Bone marrow (tissue), 2 donors: ENCODE measurements at places on chromosomes 12 and 14.

DNA sequence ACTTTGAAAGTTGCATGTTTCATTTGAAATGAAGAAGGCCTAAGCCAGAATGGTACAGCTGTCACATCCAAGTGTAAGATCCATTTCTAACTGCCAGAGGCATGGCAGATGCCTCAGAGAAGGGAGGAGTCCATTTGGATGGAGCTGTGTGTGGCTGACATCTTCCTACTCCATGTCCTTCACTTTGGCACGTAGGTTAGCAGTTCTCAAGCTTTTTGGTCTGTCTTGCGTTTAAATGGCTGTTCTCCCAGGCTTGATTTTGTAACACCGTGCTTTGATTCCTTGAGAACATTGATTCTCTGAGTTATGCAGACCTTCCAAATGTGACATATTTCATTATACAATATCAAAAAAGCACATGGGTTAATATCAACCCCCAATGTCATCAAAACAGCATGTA, 23.4 kb downstream of the EML1 start:
- DNase-seq: no peak

- peak; percentile 84 for DNase-seq
These were observed 34.4 kb downstream of the PROX2 start for GRCh38 chr14:74841230-74842207.

DNA sequence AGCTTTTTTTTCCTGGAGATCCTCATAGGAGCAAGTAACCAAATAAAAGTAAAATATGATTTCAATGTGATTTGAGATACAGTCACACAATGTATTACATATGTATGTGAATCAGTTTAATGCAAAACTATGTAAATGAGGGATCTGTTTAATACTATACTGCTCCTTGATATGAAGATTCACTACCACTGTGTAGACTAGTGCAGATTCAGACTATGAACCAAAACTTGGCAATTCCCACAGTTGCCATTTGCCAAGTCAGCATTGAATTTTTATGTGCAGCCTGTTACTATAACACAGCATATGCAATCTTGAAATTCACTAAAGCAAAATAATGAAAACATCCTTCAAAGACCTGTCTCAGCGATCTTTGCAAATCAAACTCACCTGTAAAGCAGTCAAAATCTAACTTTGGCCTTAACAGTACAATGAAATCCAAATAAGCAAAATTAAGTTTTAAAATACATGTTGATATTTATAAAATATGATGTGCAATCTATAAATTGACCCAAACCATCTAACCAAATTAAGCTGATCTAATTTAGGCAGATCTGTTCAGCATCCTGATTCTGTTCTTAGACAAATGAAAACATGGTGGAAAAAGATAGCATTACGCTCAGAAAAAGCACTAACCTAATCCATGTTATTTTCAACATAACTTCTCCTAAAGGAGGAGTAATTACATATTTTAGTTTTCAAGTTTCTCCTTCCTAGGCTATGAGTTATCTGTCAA, 25.5 kb upstream of the LMNTD1 start:
- DNase-seq: no peak

GRCh38 chr12:56373515-56373914, 10.9 kb upstream of the APOF start:
- no peak for DNase-seq

DNA sequence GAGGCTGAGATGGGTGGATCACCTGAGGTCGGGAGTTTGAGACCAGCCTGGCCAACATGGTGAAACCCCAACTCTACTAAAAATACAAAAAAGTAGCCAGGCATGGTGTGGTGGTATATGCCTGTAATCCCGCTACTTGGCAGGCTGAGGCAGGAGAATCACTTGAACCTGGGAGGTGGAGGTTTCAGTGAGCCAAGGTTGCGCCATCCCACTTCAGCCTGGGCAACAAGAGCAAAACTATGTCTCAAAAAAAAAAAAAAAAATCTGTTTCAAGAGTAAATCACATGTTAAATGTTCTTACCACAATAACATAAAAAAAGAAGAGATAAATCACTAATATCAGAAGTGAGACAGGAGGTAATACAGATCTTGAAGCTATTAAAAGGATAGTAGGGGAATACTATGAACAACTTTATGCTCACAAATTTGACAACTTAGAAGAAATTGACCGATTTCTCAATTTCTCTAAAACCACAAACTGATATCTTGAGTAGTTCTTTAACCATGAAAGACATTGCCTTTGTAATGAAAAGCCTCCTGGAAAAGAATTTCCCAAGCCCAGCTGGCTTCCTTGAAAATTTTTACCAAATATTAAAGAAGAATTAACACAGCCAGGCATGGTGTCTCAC, 37.7 kb downstream of the TAOK3 start:
- no peak for DNase-seq

- DNase-seq: no peak
These were observed 68.8 kb downstream of the SLC24A4 start for GRCh38 chr14:92391726-92392125.

DNA sequence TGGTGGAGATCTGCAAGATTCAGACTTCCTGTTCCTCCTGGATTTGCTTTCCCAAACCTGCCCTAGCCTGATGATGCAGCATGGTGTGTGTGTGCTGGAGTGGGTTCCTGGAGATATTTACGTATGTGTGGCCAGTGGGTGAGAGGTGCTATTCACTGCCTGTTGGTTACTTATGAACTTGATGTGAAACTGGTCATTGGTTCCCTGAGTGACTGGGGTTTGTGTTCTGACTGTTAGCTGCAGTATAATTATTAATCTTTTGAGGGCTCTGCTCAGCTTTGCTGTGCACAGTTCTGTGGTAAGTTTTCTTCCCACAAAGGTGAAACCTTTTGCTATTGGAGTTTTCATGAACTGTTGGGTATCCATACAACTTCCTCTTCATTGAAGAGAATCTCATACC, 541.8 kb upstream of the FBXO33 start:
- no peak for DNase-seq

DNA sequence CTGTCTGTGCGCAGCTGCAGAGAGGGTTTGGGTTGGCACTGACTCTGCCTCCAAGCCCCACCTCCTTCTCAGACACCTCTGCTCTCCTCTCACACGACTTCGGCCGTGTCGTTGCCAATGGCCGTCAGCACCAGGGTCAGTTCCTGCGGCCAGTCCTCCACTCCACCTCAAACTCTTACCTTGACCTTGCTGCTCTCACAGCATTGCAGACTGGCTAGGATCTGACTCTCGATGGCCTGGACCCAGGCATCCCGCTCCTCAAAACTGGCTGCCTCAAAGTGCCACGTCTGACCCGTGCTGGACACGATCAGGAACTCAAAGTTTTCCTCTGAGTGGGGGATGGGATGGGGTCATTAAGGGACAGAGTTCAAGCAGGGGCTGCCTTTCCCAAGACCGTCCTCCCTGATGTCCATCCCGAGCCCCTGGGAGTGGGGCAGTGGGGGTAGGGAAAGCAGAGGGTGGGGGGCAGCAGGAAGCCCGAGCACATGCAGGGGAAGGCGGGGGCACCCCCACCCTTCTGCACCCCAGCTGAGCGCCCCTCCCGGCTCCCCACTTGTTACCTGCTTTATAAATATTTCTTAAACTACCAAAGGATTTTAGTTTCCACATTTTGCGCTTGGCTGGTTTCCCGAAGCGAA, 10.7 kb downstream of the AGAP2 start:
- DNase-seq: no peak

- DNase-seq: no peak
These were observed 20.6 kb upstream of the RIN3 start for GRCh38 chr14:92493024-92493423.

- DNase-seq: peak; percentile 28
These were observed 9.2 kb downstream of the CD69 start for GRCh38 chr12:9751204-9752144.

GRCh38 chr12:50185970-50186663, 18.9 kb upstream of the CERS5 start:
- DNase-seq: no peak

GRCh38 chr14:75155169-75155568, 21.2 kb downstream of the TMED10 start:
- no peak for DNase-seq

GRCh38 chr14:88481059-88481458, 73.7 kb downstream of the PTPN21 start:
- no peak for DNase-seq

GRCh38 chr12:116820064-116820656, 61.1 kb downstream of the HRK start:
- DNase-seq: no peak

GRCh38 chr12:82473111-82473754, 114.9 kb downstream of the METTL25 start:
- no peak for DNase-seq

DNA sequence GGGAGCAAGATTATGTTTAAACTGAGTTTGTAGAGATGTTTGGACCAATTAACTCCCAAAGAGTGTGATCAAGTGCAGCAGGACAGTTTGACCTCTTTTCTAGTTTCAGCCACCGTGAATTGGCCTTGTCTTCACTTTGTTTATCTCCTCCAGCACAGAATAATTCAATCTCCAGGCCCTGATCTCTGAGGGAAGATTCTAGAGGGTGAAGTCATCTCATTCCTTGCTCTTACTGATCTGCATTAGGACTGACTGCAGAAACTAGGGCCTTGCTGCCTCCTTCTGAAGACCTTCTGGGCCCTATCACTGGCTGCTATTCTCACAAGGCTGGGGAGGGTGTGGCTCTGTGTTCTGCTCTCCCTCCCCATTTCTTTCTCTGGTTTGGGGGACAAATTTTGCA, 29.4 kb downstream of the C12orf75 start:
- DNase-seq: no peak

DNA sequence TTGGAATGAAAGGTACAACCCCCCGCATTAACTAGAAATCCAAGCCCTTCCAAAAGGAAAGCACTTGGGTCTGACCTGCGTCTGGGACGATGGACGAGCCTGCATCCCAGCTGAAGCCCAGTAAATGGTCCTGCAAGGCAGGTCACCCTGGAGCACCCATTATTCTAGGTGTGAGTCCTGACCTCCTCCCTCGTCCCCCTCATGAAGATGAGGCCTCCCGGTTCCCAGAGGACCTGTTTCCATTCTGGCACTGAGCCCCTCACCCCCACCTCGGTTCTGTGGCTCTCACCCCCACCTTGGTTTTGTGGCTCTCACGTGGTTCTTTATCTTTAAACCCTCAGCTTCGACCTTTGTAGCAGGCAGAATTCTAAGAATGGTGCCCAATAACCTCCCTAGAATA, 7.3 kb downstream of the IFI27 start:
- no peak for DNase-seq

DNA sequence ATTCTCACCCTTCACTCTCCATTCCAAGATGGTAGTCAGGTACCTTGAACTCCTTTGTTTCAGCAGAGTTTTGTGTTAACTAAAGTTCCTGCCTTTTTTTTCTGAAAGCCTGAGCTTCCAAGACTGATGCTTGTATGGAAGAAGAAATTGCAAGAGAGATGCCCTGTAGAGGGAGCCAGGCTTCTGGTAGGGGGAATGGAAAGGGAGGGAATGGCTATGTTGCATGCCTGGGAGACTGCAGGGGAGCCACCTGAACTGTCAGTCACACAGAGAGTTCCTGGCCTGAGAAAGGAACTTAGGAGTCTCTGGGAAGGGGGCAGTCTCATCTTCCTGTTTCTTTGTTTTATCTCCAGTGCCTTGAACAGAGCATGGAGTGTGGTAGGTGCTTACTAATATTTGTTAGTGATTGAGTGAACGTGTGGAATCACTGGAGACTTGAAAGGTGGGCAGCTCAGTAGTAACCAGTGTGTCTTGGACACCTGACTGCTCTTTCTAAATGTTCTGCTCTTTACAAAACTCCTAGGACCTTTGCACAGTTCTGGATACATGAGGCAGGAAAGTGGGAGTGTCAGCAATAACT, 132.2 kb downstream of the ANO4 start:
- DNase-seq: no peak

GRCh38 chr12:66188584-66189485, at the start of gene IRAK3:
IRAK3 (plus strand) TSS chr12:66189214; CDS start chr12:66189300, 86 bp downstream.
- DNase-seq: no peak

DNA sequence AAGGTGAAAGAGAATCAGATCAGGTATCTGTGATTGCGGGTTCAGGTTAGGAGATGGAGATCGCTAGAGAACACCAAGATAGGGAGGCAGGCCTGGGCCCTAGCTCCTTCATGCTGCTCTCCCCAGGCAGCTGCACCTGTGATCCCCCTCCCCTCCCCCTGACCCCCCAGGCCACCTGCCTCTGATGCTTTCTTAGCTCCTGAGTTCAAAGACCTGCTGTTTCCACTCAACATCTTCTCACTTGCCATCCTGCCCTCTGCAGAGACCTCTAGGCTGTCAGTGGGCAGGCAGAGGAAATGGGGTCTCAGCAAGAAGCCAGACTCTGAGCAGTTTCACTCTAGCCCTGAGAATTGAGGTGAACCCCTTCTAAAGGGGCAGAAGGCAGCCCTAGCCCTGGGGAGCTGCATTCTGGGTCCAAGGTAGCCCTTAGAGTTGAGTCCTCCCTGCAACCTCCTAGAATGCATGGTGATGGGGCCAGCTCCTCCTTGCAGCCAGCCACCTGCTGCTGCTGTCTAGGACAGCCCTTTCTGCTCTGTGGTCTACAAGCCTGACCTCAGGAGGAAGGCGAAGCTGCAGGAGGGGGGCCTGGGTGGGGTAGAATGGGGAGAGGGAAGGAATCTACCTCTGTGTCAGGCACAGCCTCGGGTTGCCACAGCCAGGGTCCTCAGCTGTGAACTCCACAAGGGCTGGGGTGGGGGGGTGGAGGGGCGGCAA, 6.4 kb upstream of the SLC48A1 start:
- DNase-seq: no peak

DNA sequence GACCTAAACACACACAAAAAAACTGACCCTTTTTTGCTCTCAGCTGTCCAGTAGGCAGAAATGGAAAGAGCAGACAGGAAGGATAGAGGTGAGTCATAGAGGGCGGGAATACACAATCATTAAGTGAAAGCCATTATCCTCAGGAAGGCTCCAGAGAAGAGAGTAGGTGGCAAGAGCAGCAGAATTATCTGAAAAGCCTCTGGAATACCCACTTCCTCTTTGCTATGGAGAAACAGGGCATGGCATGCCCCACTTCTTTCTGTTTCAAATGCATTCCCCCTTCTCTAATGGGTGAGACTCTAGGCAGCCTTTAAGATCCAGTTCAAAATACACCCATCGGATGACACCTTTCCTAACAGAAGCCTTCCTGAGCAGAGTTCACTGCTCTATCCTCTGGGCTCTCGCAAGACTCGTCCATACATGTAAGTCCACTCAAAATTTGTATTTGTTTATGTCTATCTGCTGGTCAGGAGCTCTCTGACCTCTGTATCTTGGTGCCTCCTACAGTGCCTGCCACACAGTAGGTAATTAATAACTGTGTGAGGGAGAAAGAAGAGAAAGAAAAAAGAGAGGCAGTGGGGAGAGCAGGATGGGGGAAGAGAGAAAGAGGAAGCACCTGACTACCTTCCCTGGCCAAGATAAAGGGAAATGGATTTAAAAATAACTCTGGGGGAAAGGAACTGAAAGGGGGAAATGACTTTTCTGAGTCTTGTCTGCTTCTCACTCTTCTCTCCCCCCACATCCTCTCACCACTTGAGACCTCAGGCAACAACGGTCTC, 8.5 kb downstream of the KLHL33 start:
- no peak for DNase-seq
